Endothelial cell (in vitro differentiated cells): ENCODE measurements at places on chromosomes 6 and 20.
A peak's percentile ranks its signal among the peaks of the same experiment; 100 is the strongest.

- DNase-seq = no peak
Observed at GRCh38 chr20:10994991-10995700, 321.3 kb upstream of the JAG1 start.

- DNase-seq = no peak
Observed at GRCh38 chr6:13274707-13275434, 53.5 kb downstream of the TBC1D7 start.

DNA sequence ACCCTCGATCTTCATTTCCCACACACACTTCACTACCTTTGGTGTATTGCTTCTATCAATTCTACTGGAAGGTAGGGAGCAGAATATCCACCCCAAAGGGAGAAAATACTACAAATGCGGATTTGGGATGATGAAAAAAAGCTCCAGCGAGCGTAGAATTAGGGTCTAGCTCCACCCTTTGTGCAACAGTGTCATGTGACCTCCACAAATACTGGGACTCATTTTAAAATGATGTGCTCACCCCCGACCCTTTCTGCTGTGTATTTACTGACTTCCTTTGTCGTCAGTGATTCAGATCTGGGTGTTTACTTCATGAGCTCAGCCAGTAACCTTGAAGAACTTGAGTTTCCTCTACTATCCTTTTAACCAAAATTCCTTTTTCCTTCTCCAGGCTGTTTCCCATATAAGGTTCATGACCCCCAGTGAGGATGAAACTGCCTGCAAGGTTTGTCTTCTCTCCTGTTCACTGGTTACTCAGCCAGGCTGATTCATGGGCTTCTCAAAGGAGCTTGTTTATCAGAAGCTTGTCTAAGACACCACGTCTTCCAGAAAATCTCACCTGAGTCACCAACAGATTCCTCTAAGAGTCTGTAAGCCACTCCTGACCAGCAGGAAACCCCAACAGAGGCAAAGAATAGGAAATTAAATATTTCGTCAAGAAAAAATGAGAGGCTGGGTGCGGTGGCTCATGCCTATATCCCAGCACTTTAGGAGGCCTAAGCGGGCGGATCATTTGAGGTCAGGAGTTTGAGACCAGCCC lies 39.6 kb upstream of the PAX1 start:
- no peak for DNase-seq

GRCh38 chr6:68710916-68711315 lies 75.8 kb downstream of the ADGRB3 start:
- DNase-seq = no peak

GRCh38 chr6:108291091-108291490 lies 3.8 kb upstream of the AFG1L start:
- no peak for DNase-seq

GRCh38 chr6:155055729-155056128 lies 60.6 kb downstream of the TIAM2 start:
- DNase-seq = no peak

GRCh38 chr6:16524380-16524707 lies 236.9 kb downstream of the ATXN1 start:
- DNase-seq = no peak

DNA sequence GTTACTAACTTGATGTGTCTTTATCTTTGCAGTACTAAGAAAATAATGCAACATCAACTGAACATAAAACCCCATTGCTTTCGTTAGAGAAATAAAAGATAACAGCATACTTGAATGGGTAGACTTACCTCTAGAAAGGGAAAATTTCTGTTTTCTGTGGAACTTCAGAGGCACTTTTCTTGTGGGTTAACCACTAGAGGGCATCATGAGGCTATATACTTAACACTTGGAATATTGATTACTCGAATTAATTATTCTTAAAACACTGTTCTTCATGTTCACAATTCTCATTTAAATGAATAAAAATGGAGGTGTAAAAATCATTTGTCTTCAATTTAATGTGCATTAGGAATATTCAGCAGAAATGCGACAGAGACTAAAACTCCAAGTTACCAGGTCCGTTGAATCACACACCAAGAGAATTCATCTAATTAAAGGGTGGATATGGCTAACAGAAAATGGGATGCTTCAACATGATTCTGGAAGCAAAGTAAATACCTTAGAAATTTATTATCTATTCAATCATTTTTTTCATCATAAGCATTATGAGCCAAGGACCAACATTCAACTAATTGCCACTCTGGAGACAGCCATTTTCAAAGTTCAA lies 330.8 kb upstream of the PREP start:
- no peak for DNase-seq

DNA sequence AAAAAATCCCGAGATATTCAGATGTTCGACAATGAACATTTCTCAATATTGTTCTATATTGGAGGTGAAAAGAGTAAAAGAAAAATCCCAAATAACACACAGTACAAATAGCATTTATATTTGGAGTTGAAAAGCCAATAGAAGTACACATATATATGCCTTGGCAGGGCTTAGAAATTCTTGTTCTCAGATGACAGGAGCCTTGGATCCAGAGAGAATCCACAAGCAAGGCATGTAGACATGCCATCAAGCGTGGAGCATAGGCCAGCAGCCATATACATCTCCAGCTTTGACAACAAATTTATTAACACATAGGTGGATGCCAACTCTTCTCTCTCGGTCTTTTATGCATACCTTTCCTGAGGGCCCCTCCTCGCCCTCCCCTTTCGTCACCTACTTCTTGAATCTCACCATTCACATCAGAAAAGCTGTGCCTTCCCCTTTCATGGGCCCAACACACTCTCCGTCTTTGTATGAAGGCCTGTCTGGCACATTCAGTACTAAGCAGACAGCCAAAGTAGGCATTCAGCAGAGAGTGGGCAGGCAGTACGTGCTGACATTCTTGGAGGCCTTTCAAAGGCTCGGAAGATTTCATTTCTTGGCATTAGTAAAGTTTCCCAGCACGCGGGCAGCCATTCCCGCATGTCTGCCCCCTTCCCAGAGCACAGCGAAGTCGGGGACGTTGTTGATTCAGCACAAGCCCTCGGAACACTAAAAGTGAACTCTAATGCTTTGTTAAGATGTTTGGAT lies 18.2 kb downstream of the NEDD9 start:
- no peak for DNase-seq

- no peak for DNase-seq
Observed at GRCh38 chr6:140269591-140270165, 895.2 kb upstream of the CITED2 start.

DNA sequence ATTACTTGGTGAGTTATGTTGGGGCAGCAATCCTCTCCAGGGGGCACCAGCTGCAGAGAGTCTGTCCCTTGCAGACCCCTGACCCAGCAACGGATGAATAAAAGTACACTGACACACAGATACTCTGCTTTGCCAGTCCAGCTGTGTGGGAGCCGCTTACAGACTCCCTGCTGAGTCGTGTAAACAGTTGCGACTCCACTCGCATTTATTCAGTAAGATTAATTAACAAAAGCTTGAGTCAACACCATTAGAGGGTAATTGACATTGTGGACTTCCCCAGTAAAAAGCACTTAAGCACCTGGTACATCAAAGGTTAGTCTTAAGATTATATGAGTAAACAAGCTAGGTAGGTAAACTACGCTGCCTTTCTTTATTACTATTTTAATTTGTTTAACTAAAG lies 92.0 kb upstream of the TMEM181 start:
- no peak for DNase-seq

GRCh38 chr20:44494681-44495080 lies 19.0 kb downstream of the TTPAL start:
- no peak for DNase-seq

GRCh38 chr6:74939721-74940620 lies 265.9 kb downstream of the COL12A1 start:
- no peak for DNase-seq

DNA sequence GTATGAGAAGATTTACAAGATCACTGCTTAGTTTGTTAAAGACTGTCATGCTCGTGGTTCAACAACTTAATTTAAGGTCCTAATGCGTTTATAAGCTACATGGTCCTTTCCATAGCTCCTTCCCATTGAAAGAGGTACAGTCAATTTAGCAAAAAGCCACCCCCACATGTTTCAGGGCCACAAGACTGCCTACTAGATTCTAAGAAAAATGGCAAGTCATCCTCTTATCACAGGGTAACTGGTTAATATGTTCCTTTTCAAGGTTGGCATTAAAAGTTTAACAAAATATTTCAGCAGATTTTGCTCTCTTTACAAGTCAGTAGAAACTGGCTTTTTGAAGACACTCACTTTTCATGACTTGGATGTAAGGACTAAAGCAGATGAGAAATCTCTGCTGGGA lies 15.7 kb downstream of the GSTA3 start:
- DNase-seq = no peak

- DNase-seq = peak; percentile 75
Observed at GRCh38 chr6:45922728-45923351, 92.8 kb downstream of the CLIC5 start.

DNA sequence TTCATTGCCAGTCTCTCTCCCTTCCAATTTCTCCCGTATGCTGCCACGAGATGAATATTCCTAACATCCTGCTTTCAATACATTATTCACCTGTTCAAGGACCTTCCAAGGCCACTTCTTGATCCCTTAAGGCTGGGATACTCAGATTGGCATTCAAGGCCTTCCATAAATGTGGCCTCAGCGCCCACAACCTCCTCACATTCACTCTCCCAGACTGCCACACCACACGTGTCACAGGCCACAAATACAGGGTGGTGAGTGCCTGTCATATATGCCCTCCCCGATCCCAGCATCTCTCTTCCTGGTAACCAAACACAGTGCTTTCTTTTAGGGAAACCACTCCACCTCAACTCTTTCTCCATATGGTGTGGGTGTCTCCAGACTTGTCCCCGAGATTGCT lies 55.5 kb downstream of the TTI1 start:
- DNase-seq = no peak

DNA sequence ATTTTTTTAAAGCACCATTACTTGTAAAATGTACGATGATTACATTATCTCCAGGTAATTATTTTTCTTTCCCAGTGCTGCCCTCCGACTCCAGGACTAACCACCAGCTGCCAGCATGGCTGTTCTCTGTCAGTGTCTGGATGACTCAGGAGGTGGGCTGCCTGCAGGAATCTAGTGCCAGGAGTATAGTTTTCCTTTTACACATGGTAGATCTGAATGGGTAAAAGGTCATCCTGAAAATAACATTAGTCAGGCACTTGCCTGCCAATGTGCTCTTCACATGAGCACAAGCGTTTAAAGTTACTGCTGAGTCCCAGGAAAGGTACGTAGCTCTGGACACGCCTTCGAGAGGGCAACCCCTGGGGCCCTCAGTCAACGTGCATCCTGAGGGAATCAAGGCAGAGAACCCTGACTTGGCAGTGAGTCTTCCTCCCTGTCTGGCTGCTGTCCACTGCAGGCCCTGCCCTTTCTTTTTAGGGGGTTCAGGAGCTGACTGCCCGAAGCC lies 2.4 kb downstream of the DYNLT1 start:
- no peak for DNase-seq

DNA sequence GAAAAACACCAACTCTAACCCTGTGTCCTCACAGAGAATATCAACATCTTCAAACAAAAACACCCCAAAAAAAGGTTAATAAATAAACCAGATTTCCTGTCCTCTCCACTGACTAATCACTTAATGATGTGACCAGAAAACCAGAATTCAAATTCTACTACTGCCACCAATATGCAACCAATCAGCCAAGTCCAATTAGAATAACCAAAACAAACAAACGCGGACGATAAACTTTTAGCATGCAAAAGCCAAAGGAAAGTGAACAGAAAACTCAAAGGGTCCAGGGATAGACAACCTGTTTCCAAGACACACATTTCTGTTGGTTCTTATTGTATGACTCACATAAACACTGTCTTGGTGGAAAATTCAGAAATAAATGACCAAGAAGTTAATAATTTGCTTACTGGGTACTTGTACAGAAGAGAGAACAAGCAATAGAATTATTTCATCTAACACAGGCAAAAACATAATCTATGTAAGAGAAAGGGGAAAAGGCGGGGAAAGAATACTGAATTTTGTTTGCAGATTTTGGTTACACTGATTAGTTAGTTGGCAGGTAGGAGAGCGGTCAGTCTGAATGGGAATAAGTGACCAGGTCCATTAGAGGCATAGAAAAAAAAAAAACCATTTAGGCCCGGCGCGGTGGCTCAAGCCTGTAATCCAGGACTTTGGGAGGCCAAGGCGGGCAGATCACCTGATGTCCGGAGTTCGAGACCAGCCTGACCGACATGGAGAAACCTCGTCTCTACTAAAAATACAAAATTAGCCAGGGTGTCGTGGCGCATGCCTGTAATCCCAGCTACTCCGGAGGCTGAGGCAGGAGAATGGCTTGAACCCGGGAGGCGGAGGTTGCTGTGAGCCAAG lies 34.1 kb downstream of the HFE start:
- no peak for DNase-seq

DNA sequence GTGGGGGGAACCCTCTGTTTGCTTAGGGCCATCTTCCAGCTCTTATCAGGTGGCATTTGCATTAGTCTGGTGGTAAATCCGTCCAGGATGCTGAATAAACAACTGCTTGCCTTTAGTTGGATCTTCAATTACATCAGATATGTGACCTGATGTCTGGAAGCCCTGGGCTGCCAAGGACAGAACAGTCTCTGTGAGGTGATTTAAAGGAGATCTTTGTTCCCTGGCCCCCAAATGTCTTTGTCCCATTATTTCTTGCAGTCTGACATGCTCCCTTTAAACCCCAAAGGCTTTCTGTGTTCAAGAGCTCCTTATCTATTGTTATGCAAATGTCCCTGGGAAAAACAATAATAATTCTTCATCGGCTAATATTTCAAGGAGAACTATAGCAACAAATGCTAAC lies 84.6 kb upstream of the SPTLC3 start:
- no peak for DNase-seq

- DNase-seq = no peak
Observed at GRCh38 chr6:52671676-52672075, 763 bp downstream of the TMEM14A start.

DNA sequence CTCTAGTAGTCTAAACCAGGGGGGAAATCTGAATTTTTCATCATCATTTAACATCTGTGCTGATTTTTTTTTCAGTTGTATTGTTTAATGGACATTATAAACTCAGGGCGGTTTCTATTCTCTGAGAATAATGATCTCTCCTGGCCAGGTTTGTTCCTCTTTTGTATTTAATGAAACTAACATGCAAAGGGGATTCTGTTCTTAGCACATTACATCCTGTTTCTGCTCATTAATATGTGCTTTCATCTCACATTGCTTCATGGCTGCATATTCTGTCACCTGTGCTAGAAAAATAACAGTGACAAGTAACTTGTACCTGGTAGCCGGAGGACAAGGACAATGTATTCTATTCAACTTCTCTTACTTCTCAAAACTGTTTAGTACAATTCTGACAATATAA lies 806 bp downstream of the HLA-DOB start:
- DNase-seq = no peak

DNA sequence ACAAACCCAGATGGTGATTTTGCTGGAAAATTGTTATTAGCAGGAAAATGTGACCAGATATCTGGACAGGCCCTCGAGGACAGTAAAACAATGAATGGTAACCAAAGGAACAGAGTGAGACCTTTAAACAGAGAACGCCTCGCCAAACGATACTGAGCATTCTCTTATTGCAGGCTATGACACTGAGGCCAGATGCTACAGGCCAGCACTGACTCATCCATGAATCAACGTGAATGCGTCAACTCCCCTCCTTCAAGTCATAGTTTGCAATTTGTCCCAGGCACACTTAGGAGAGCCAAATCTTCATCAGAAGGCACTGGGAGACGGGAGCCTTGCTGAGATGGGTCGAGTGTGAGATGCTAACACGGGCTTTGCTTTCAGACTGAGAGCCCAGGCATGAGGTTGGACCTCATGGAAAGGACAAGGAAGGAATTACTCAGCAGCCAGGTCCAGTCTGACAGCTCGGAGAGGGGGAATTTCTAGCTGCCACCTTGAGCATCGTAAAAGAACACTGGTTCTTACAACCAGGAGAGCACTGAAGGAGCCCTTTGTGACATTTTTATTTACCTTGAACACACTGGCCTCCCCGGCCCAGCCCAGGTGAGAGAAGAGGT lies 60.7 kb downstream of the BMP7 start:
- no peak for DNase-seq
